ENCODE measurements at places on chromosomes 5 and 9.

DNA sequence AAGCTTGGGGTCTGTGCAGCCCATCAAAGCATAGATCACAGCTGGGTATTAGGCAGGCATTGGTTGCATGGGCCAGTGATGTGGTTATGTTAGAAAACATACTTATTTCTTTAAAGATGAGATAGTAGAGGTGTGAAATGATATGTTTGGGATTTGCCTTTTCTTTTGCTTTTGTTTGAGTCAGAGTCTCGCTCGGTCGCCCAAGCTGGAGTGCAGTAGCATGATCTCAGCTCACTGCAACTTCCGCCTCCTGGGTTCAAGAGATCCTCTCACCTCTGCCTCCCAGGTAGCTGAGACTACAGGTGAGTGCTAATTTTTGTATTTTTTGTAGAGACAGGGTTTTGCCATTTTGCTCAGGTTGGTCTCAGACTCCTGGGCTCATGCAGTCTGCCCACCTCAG is 84.8 kb downstream of the PDE6A start:
- DNase-seq: no peak

DNA sequence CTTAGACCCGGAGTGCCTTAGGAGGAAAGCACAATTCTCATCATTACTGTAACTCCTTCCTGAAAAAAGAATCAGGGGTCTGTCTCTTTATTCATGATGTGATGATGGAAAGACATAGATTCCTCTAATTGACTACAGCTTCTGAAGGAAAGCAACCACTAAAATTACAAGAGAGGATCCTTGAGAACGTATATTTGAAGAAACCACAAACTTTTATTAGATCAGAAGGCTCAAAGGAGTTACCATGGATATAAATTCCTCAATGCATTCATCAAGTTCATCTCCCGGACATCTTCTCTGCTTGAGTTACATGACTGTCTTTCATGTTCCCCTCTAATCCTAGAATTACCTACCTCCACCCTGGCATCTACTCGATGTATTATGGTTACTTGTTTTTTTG is 104.1 kb upstream of the PAPPA start:
- no peak for DNase-seq

DNA sequence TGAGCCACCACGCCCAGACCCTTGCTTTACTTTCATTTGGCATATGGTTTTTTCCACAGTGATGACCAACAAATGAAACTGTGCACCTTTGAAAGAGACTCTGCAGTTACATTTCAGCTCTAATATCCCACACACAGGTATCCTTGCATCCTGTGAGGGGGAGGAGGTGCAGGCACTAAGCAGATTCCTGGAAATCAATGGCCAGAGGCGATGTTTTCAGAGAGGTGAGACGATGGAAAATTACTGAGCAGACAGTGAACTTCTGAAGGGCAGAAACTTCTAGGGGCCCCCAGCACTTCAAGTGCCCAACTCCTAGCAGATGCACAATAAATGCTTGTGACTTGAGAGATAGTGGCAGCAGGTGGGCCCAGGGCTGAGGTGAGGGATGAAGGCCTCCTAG is 29.8 kb upstream of the GNE start:
- no peak for DNase-seq

DNA sequence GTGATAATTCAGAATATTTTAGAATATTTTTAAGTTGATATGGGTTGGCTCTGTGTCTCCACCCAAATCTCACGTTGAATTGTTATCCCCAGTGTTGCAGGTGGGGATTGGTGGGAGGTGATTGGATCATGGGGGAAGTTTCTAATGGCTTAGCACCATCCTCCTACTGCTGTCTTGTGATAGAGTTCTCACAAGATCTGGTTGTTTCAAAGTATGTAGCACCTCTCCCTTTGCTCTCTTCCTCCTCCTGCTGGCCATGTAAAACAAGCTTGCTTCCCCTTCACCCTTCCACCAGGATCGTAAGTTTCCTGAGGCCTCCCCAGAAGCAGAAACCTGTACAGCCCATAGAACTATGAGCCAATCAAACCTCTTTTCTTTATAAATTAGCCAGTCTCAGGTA is 214.6 kb upstream of the C9orf72 start:
- DNase-seq: no peak

GRCh38 chr9:89600831-89601230 is 4.0 kb upstream of the GADD45G start:
- no peak for DNase-seq
